ENCODE measurements at places on chromosomes 6 and 20.

DNA sequence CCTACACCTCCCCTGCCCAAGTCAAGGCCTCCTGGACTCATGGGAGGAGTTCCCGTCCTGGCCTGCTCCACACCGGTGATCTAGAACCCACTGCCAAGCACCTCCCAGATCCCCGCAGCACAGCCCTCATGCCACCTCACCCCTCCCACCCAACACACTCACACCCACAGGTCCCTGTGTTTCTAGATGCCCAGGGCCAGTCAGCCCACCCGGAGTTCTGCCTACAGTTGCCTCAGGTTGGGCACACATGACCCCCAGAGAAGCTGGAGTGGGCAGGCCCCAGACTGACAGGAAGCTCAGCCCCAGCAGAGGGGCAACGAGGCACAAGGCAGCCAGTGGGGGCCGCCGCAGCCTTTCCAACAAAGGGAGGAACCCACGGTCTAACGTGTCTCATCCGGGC, 29.6 kb downstream of the RRBP1 start:
- peak; percentile 35 for DNase-seq

- DNase-seq: no peak
Measured at GRCh38 chr20:13865791-13866351, 81.0 kb downstream of the NDUFAF5 start.

- no peak for DNase-seq
Measured at GRCh38 chr6:101847690-101848089, 454.2 kb downstream of the GRIK2 start.

GRCh38 chr6:149228311-149228955, 89.1 kb upstream of the TAB2 start:
- no peak for DNase-seq

- no peak for DNase-seq
Measured at GRCh38 chr6:139371421-139372203, 2.8 kb downstream of the CITED2 start.

DNA sequence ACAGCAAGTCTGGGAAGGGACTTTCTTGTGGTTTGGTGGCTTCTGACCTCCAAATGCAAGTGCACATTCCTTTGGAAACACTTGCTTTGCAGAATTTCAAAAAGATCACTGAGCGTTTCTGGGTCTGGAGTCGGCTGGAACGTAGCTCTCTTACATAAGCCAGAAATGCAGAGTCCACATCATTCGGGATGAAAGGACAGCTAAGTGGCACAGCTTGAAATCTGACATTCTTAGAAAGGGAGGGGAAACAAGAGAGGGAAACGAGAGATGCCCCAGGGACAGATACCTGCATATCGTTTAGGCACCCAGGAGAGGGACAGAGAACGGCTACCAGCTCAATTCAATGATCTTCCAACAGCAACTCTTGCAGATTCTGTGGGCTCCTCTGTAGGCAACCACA, 118.7 kb downstream of the NFATC2 start:
- no peak for DNase-seq

- no peak for DNase-seq
Measured at GRCh38 chr6:40672087-40672486, 84.9 kb upstream of the LRFN2 start.

- DNase-seq: no peak
Measured at GRCh38 chr6:84007871-84008270, 25.7 kb upstream of the MRAP2 start.

GRCh38 chr6:2144210-2144609, 101.2 kb downstream of the GMDS start:
- no peak for DNase-seq

DNA sequence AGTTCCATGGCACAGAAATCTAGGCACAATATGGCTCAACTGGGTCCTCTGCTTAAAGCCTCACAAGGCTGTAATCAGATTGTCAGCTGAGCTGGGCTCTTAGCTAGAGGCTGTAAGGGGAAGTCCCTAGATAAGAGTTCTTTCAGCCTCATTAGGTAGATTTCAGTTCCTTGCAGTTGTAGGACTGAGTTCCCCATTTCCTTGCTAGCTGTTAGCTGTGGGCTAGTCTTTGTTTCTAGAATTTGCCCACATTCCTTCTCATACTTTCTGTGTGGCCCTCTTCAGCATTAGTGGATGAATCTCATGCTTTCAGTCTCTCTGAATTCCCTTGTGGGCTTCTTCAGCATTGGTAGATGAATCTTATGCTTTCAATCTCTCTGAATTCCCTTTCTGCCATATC, 71.0 kb upstream of the MRAP2 start:
- no peak for DNase-seq

DNA sequence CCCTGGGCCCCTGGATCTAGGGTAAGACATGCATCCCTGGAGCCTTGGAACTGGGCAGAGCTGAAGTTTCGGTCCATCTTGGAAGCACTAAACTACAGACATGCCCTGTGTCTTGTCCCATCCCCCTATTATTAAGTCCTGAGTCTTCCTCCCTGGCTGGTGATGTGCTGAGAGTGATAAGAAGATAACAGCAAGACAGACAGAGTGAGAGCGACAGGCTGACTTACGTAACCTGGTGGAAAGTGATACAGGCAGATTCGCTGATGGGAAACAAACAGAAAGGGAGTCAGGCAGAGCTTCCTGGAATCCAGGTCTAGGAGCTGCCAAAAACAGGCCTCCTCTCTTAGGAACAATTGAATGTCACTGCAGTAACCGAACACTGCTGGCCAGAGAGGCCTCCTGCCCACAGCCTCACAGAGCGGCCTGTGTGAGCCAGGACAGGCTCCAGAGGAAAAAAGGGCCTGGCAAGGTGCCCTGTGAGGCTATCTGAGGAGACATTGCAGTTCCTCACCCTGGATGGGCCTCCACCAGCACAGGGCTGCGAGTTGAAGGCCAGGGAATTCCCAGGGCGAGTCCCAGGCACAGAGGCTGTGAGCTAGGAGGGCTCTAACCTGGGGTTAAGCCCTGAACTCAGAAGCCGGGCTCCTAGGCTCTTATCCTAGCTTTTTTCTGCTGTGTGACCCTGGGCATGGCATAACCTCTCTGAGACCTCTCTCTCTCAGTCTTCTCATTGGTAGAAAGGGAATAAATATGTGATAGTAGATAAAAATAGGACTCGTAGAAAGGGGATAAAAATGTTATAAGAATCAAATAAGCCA, 34.2 kb upstream of the B4GALT5 start:
- DNase-seq: peak; percentile 86

- no peak for DNase-seq
Measured at GRCh38 chr6:142857233-142857761, 87.7 kb downstream of the HIVEP2 start.

DNA sequence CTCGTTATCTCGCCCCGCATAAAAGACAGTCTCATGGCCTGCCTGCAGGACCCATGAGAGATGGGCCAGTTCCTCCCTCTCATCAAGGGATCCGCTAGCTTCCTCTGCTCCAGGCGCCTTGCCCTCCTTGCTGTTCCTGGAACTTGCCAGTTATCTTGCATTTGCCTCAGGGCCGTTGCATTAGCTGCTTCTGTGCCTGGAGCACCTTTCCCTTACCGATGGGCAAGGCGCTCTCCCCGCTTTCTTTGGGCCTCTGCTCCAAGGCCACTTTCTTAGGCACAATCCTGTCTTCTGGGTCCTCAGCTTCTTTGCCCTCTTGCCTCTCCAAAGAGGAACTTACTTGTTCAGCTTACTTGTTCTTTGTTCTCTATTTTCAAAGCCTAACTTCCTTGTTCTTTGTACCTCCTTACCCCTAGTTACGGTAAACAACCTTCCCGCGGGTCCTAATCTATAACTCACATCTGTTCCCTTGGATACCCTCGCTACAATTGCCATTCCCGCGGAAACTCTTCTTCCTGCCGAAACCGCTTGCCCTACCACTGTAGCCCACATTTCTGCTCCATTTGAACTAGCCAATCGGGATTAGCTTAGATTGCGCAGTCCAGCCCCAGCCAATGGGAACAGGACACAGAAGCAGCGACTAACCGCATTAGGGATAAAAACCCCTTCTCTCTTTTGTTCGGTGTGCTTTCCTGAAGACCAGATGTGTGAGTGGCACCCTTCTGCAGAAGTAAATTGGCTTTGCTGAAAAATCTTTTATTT, 887 bp upstream of the NSFL1C start:
- no peak for DNase-seq

DNA sequence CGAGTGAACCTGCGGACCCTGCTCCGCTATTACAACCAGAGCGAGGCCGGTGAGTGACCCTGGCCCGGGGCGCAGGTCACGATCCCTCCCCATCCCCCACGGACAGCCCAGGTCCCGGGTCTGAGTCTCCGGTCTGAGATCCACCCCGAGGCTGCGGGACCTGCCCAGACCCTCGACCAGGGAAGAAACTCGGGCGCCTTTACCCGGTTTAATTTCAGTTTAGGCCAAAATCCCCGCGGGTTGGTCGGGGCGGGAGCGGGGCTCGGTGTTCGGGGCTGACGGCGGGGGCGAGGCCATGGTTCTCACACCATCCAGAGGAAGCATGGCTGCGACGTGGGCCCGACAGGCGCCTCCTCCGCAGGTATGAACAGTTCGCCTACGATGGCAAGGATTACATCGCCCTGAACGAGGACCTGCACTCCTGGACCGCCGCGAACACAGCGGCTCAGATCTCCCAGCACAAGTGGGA, 46.9 kb upstream of the TRIM26 start:
- no peak for DNase-seq

DNA sequence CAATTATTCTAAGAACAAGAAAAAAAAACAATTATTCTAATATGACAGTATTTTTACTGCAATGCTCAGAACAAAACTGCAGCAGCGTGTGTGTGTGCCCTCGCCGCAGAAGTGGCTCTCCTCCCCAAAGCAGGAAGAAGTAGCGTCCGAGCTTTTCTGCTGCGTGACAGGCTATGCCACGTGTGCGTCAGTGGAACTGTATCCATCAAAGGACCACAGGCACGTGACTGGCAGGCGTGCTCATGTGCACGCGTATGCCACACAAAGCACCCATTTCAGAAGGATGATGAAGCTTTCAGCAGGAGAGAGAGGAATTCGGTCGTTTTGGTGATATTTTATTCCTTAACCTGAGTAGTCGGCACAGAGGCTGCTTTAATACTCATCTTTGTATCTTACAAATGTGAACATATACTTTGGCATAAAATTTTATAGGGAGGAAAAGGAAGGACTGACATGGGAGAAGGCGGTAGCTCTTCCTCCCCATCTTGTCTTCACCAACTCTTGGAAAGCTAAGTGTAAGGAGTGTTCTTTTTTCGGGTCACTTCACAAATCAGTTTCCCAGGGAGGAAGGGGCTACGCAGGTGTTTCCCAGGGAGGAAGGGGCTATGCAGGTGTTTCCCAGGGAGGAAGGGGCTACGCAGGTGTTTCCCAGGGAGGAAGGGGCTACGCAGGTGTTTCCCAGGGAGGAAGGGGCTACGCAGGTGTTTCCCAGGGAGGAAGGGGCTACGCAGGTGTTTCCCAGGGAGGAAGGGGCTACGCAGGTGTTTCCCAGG, 3.4 kb downstream of the TCFL5 start:
- no peak for DNase-seq
